ENCODE measurements at places on chromosomes 3 and 15.

- DNase-seq = no peak
These were observed 131.4 kb upstream of the UBE2E2 start for GRCh38 chr3:23071758-23072157.

- no peak for DNase-seq
These were observed 245.7 kb upstream of the THRB start for GRCh38 chr3:24740326-24740725.

DNA sequence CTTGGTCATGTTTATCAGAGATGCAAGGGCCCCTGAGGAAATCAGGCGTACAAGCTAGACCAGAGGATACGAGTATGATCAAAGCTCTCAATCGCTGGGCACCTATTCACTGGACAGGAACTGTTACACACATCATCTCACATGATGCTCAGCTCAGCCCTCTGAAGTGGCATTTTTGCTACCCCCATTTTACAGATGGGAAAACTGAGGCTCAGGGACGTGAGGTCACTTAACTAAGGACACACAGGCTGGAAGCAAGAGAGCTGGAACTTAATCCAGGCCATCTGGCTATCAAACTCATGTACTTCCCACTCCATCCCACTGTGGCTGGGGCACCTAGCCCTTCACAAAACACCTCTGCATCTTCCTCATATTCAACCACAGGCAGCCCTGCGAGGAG is 72.9 kb upstream of the SLC6A1 start:
- no peak for DNase-seq

DNA sequence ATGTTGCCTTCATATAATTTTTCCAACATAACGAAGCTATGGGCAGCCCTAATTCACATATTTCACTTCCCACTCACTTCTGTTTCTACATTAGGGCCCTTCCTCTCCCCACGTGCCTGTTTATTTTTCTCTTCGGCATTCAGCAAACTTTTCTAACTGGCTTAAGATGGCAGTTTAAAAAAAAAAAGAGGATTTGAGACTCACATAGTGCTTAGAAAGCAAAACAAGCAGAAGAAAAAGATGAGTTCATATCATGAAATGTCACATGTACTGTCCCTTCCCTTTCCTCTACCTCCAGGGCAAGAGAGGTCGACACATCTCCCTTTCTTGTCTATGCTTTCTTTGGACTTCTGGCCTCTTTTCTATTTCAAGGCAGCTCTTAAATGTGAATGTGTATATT is 30.6 kb downstream of the SLC49A4 start:
- DNase-seq = no peak

DNA sequence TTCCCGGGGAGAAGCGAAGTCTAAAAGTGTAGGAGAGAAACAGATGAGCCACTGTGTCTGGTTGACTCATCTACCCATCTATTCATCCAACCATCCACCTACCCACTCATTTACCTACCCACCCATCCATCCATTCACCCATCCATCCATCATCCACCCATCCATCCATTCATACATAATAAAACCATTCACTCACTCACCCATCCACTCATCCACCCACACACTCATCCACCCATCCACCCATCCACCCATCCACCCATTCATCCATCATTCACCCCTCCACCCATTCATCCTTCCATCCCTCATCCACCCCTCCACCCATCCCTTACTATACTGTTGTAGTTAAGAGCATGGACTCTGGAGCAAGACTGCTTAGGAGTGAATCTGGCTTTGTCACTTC is 136.4 kb upstream of the ATP2B2 start:
- DNase-seq = no peak

DNA sequence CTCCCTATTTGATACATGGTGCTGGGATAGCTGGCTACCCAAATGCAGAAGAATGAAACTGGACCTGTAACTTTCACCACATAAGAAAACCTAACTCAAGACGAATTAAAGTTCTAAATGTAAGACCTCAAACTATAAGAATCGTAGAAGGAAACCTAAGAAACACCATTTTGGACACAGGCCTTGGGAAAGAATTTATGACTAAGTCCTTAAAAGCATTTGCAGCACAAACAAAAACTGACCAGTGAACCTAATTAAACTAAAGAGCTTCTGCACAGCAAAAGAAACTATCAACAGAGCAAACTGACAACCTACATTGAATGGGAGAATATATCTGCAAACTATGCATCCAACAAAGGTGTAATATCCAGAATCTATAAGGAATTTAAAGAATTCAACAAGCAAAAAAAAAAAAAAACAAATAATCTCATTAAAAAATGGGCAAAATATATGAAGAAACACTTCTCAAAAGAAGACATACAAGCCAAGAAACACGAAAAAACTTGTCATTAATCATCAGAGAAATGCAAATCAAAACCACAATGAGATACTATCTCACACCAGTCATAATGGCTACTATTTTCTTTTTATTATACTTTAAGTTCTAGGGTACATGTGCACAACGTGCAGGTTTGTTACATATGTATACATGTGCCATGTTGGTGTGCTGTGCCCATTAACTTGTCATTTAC is 37.0 kb downstream of the HDGFL3 start:
- DNase-seq = no peak

- DNase-seq = peak; percentile 37
These were observed 30.1 kb downstream of the POPDC2 start for GRCh38 chr3:119630128-119630879.

DNA sequence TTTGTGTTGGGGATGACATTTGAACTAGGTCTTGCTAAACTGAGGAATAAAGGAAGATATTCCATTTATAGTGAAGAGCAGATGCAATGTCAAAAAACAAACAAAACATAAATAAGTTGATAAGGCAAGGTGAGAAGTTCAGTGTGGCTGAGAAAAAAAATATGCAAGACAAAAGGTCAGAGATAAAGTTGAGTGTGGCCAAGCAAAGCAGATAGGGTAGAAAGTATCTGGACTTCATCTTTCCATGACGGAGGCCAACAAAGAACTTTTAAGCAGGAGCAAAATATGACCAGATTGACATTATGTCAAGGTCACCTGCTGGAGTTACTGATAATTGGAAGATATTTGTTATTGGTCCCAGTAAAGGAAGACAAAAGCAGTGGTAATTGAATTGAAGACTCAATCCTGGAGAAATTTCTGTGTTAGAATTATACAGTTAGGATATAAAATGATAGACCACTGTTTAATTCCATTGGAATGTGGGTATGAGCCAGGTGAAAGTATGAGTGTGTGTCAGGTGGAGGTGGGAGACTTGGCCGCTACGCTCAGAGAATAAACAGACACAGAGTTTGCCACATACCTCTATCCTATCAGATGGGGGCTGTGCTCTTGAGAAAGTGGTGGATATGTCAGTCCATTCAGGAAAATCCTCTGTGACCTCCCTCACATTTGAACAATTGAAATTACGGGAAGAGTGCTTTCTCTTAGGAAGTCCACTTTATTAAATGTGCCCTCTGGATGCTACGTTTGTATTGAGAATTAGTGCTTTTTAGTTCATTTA is 28.1 kb downstream of the ADIPOQ start:
- DNase-seq = no peak

GRCh38 chr3:127365163-127365798 is 77.4 kb upstream of the PRR20G start:
- DNase-seq = no peak

DNA sequence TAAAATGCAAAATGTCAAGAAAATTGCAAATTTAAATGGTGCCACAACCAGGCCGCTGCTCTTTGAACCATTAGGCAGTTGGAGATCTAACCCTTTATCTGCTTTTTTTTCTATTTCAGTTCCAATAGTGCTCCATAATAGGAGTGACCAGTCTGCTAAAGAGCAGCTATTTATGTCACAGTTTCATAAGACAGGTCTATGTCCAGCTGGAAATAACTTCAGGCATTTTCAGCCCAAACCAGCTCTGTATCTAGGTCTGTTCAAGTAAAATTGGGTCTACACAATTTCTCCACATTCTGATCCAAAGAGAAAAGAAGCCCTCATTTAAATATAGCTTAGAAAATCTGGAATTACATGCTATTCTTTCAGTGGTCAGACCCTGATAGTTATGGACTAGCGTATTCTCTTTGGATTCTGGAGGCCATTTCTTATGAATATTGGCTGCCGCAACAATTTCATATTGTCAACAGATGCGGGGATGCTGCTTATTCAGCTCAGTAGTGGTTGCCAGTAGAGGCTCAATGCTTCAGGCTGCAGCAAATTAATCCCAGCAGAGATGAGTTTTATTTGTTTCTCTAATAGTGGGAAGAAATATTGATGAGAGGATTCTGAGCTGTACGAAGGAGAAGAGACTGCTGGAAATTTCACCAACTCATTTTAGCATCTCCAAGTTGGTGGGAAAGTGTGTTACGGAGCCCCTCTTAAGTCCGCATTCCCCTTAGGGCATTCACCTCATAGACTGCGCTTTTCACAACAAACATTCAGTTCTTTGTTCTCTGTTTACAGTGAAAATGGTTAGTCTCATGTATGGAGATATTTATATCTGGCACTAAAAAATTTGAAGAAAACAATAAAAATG is 887.0 kb downstream of the ROBO1 start:
- DNase-seq = no peak

DNA sequence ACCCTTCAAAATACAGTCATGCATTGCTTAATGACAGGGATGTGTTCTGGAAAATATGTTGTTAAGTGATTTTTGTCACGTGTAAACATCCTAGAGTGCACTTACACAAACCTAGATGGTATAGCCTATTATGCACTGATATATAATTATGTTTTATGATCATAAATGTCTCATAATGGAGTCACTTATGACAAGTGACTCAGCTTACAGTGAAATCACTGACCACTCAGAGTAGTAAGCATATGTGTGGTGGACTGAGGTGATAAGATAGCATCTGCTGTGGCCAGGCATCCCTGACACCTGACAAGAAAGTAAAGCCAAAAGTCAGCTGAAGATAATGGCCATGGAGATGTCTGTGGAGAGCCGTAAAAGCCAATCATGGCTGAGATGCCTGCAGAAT is 5.4 kb downstream of the ACAD11 start:
- no peak for DNase-seq

DNA sequence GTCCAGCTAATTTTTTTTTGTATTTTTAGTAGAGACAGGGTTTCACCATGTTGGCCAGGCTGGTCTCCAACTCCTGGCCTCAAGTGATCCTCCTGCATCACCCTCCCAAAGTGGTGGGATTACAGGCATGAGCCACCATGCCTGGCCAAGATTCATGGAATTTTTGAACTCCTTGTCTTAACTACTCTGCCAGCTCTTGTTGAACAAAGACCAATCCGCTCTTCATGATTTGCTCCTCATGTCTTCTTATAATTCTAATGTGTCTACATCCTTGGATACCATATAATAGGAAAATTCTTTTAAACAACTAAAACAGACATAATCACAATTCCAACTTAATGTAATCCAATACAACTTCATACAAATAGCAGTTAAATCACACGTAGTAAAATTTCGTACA is 21.3 kb downstream of the UBA5 start:
- DNase-seq = no peak

- DNase-seq = peak; percentile 90
These were observed 36.5 kb upstream of the SPTBN5 start for GRCh38 chr15:41930221-41930866.

DNA sequence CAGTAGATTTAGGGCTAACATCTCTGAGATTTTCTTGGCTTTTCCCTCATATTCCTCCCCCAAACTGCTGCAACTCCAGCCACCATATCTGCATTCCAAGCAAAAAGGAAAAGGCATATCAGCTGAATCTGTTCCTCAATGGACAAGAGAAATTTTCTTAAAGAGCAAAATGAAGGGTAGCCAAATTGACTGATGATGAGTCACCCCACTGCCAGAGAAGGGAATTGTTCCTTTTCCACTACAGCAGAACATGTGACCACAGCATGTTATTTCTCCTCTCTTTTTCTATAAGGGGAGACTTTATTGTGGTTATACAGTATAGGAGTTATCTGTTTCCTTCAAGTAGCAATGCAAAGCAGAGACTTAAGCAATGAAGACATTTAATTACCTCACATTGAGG is 172.5 kb downstream of the MTHFS start:
- DNase-seq = no peak

DNA sequence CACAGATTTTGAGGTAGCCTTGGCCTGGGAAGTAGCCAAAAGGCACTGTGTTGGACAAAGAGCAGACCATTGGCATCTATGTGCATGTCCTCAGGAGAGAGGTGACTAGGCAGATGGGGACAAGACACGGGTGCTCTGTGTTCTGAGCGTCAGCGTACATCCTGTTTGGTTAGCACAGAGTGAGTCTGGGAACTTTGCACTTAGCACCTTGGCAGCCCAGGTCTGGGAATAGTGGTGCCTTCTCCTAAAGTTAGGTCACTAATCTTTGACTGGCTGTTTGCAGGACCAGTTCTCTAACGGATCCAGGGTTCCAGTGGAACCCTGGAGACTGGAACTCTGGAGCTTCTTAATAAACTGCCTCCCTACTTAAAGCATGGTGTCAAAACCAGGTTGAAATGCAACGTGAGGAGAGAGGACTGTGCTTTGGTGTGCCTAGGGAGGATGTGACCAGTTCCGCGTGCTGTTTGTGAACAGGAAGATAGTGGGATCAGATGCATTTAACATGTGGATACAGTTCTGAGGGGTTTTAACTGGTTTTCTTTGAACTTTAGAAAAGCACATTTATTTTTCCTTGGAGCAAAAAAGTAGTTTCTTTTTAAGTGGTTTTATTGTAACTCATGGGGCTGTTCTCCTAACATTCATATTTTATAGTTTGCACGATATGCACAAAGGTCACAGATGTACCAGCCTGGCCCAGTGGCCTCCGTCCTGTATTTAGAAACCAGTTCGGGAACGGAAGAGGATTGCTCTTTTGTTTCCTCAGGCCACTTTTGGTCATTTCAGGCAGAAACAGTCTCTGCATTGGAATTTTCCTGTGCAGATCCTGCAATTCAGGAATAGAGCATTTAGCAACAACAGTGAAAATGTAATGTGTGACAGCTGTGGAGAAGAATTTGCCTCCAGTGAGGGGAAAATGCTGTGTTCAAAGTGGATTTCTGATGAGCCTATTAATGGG is 48.8 kb downstream of the ABHD2 start:
- DNase-seq = no peak
